ENCODE measurements at places on chromosomes 7 and 10.
A peak's percentile ranks its signal among the peaks of the same experiment; 100 is the strongest.

GRCh38 chr7:92375013-92375412 lies 72.3 kb upstream of the GATAD1 start:
- no peak for DNase-seq

DNA sequence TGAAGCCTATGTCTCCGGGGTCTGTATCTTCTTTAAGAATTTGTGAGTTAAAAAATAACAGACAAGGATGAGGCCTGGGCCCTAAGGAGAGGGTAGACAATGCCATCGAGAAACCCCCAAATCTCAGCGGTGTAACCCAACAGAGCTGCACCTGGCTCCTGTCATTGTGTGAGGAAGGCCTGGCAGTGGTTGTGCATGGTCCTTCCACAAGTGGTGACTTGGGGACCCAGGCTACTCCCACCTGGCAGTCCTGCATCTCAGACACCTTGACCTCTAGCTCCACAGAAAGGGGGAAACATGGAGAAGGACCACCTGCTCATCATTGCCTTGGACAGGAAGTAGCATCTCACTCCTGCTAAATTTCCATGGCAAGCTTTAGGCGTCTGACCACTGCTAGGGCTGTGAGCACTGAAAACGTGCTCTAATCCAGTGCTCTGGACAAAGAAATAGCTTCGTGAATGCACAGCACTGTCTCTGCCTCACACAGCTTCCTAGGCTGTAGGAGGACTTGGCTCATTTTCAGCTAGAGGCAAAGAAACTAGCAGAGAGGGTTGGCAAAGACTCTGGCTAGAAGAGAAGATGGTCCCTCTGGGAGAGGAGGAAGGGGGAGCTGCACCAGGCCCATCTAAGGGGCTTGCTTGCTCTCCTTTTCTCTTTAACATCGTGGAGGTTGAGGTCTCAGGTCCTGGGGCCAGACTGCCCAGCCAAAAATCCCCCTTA lies 273.9 kb upstream of the ZMIZ1 start:
- no peak for DNase-seq

DNA sequence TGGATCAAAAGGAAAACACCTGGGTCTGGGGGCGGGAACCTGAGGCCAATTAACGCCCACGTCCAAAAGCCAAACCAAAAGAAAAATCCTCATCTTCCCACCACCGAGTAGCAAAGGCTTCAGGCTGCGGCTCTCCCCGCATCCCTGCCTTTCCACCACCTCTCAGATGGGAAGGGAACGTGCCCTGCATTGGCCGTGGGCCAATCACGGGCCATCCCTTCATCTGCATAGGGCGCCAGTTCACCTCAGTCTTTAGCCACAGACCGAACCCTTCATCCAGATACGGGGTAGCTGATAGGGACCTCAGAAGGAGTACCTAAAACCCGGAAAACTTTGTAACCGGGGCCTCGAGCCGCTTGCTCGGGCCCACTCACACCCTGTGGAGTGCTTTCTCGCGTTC lies 626 bp downstream of the PRPF18 start:
- DNase-seq, result no peak

DNA sequence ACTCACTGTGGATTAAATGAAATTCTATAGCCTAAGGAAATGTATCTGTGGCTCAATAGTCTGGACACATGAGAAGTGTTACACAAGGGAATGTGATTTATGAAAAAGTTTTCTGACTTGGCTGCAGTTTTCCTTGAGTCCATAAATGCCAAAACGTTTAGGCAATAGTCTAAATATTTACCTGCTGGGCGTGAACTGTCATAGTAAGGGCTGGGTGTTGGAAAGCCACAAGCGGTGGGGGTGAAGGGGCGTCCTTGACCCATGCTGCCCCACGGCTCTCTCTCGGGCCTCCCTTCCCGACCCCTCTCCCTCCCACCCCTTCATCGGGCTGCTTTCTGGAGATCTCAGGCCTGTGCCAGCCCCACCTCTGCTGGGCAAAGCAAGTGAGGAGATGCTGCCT lies 223.7 kb downstream of the BUB3 start:
- no peak for DNase-seq

DNA sequence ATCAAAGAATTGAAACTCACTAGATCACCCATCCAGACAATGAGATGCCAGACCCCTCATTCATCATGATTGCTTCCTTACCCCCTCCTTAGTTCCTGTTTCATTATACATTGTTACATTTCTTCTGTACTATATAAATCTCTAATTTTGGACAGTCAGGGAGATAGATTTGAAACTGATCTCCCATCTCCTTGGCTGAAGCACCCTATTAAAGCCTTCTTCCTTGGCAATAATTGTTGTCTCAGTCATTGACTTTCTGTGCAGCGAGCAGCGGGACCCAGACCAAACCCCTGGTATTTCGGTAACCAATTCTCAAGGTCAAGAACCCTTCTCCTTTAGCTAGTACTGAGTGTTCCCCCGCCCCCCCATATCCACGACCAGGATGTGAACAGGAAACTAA lies 100.2 kb downstream of the ABLIM1 start:
- no peak for DNase-seq

DNA sequence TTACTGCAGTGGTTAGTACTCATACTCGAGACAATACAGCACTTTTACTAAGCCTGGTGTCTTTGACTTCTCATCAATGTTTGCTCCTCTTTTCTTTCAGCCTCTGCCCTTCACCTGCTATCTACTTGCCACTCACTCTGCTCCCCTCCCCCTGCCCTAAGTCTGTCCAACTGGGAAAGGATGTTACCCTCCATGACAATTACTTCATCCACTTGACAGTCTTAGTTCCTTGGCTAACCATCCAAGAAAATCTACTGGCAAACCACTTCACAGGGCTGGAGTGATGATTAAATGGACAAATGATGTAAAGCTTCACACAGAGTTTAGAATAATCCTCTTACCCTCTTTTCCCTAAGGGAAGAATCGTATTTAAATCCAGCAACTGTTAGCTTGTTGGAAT lies 8.2 kb upstream of the DLD start:
- no peak for DNase-seq

DNA sequence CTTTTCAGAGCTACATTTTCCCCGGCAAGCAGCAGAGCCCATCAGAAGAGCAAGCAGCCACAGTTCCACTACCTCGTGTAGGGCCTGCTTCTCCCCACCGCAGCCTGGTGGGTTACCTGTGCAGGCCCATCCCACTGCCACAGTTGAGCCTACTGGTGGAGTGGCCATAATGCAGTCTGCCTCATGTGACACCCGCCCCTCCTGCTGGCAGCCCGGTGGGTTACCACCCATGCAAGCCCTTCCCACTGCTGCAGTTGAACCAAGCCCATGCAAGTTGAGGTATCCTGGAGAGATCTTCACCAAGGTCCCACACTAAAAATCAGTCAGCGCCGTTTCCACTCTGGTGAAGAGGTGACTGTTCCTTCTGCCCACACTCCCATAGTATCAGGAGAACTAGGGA lies 32.1 kb upstream of the CNNM1 start:
- DNase-seq, result no peak

DNA sequence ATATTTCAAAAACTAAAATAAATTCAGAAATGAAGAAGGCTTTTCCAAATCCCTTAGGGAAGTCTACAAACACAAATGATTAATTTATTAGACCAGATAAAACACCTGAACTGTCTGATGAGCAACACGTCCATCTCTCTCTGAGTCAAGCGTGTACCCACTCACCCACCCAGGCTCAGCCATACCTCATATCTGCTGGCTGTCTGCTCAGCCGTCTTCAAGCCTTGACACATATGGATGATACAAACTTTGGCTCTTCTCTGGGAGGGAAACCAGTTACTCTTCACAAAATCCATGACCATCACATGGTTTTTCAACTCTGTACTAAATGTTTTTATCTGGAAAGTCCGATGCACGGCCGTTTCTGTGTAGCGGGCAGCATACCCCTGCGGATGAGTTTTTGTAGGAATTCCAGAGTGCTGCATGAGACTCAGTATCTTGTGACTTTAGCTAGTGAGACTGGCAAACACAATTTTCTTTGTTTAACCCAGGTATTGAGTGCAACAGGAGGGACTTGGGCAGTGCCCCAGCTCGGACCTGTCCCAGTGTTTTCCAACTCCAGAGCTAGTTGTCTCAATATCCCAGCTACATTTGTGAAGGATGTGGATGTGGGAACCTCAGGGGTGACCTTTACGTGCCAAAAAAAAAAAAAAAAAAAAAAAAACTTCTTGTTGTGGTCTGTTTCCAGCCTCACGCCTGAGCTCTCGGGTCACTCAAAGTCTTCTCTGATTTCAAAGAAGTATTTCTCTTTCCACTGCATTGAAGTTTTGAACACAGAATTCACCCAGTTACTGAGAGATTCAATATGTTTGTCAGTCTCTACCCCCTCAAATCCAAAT lies at the start of gene C10orf90:
Gene C10orf90 (minus strand): TSS at position 638 of the 839 bp plus-strand sequence. CDS start 213 bp downstream, at position 425.
- no peak for DNase-seq

DNA sequence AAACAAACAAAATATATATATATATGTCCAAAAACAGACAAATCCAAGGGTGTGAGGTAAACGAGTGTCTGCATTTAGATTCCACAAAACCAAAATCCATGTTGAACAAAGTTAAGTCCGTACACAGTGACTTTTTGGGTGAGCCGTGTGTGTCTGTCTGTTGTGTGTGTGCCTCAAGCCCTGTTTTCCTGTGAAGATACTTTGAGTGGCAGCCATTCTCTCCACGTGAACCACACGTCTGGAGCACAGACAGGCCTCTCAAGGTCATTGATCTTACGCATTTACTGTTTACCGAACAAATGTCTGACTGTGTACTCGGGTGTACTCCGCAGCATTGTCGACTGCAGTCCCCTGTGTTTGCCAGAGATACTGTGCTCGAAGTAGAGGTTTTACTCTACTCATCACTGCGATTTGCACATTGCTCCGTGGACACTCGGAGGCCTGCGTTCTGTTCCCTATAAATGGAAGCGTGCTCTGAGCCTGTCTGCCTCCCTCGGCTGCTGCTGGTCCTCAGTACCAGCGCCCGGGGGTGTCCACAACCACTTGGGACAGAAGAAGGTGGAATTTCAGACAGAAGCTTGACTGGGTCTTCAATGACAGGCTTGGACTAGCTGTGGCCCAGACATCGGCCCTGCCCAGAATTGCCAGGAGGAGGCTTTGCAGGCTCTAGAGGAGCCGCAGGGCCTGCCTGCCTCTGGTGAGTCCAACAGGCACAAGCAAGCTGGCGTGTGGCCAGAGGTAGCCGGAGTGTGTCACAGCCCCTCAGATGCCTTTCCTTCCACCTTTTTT lies 22.1 kb downstream of the CYP17A1 start:
- DNase-seq, result peak; percentile 72

GRCh38 chr7:80923211-80923612 lies 4.4 kb upstream of the SEMA3C start:
- DNase-seq, result no peak

- no peak for DNase-seq
Measured at GRCh38 chr10:72127571-72127970, 39.2 kb upstream of the SPOCK2 start.

GRCh38 chr7:4610768-4611467 lies 71.2 kb upstream of the FOXK1 start:
- no peak for DNase-seq

DNA sequence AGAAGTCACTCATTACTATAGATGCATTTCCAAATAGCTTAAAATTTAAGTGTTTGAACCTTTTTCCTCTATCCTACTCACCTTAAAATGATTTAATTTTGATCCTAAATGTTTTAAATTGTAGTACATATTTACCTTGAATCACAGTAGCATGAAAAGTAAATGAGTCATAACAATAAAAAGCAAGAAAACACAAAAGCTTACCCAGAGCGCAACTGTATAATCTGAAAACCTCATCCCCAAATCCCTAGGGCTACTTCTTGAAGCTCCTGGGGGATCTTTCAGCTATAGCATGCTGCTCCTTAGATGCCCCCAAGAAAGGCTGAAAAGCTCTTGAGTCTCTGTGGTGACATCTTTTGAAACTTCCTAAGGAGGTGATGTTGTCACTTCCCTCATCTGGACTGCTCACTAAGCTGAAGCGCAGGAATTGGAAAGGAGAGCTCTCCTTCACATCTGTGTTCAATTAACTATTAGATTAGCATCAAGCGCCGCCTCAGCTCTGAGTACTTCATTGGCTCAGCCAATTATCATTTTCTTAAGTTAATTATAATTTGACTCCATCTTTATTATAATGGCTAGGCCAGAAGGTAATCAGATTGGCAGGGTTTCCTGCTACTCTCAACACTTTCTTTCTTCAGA lies 60.2 kb downstream of the SEMA3E start:
- DNase-seq, result no peak

DNA sequence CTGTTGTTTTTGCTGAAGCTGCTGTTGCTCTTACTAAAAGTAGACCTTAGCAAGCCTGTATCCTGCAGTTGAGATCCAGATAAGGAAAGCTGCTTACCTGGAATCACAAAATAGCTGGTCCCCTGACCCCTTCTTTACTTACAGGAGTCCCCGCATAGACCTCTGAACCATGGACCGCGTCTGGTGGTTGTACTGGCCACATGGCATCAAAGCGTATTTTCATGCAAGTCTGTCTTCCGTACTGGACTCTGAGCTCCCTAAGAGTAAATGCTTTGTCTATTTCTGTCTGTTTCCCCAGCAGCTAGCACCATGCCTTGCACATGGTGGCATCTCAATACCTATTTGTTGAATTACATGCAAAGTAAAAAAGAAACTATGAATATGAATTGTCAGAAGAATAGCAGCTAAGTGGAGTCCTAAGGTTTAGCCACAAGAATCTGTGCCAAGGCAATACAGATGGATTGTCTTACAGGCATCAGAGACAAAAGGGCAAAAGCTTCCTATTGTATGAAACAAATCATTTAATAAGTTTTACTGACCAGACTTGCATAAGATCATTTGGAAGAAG lies 159.2 kb downstream of the PAXIP1 start:
- DNase-seq, result no peak

DNA sequence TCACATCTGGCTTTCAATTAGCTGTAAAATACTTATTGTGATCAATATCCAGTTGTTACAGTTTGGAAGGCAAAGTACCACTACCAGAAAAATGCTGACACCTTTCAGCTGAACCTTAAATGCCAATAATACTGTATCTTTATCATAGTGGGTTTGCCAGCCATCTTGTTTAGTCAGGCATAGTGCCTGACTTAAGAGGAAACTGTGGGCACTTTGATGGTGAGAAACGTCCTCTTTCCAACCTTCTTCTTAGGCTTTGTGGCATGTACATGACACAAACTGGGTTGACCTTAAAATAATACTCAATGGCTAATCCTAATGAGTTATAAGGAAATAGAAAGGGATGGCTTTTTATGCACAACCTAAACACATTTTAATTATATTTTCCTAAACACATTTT lies 52.3 kb upstream of the PRR15 start:
- DNase-seq, result no peak

DNA sequence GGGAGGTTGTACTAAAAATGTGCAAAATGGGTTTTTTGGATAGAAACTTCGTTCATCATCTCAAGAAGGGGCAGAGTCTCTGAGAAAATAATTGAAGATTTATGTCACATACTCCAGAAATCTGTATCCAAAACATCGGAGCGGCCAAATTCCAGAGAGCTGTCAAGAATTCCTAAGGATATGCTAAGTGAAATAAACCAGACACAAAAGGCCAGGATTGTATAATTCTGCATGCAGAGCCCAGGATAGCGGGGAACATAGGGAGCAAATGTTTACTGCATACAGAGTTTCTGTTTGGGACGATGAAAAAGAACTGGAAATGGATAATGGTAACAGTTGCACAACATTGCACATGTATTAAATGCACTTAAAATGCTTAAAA lies 224.2 kb upstream of the AUTS2 start:
- no peak for DNase-seq
